ENCODE measurements at places on chromosomes 16 and 17.

DNA sequence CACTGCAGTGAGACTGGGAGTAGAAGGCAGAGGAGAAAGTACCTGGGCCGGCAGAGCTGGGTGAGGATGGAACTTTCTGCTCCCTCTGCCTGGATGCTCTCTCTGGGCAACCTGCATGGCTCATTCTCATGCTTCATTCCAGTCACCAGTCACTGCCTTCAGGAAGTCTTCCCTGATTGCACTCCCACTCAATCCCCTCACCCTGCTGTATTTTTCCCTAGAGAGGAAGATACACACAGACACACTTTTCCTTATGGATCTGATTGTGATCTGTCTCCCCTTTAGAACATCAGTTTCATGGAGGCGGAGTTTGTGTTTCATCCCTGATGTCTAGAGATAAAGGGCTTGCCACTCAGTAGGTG is 44.9 kb downstream of the MEAK7 start:
- no peak for DNase-seq

- DNase-seq, result no peak
Observed at GRCh38 chr16:81198635-81199034, 39.9 kb upstream of the BCO1 start.

DNA sequence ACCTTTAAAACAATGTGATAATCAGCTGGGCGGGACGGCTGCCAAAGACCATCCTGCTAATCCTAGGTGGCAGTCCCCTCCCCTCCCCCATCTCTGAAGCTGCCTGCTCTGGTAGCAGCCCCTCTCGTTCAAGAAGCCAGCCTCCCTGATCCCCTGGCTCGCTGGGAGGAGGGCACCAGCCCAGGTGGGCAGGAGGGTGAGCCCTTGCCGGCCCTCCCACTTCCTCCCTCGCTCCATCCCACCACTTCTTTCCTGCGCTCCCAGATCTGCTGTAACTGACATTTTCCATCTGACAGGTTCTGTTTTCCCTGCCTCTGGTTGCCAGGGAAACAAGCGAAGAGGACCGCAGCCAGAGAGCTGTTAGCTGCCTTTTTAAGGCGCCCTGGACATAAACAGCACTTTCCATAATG is 155.7 kb upstream of the TNRC6C start:
- DNase-seq, result peak; percentile 61

DNA sequence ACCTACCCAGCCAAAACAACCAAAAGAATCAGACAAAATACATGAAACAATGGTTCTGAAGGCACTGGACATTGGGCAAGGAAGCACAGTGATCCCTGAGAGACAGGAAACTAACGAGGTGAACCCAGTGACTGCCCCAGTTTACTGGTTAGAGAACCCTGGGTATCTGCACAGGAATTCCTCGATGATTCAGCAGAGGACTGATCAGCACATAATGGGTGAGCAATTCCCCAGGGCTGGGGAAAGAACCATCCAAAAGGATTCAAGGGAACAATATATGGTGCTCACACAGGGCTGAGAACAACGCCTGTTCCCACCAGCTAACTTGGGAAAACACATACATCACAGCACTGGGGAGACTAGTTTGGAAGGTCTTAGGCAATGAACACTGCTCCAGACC is 167.2 kb downstream of the PARN start:
- DNase-seq, result no peak

DNA sequence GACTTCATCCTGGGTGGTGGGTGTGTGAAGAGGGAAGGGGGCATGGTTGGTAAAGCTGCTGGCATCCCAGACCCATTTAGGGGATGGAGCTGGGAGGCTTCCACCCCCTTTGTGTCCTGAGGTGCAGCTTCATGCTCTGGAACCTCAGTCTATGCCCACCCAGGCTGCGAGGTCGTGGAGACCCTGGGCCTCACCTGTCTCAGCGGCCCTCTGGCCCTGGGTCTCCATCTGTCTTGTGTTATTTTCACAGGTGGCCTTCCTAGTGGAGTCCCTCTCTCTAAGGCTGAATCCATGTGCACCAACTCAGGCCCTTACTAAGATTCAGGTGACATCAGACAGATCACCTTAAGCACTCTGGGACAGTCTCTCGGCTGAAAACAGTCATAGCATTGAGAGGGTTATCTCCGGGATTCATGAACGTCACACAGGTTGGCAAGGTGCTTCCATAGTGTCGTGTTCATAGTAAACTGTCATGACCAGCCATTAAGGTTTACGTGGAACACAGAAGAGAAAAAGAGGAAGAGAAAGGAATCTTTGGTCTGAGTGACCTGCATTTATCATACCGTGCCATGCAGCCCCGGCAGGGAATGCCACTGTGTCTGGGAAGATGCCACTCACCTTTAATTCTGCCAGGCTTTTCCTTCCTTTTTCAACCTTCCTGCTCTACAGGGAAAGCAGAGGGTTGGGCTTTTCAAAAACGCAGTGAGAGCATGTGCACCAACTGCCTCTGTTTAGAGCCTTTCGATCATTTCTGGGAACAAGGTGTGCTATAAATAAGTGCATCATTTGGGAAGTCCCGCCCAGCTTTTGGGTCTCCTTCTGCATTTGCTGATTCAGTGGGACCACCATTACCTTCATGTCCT is 4.5 kb upstream of the FOXL1 start:
- DNase-seq, result no peak

GRCh38 chr17:40564883-40565768 is at the start of gene CCR7:
Gene CCR7 (minus strand): TSS chr17:40565472. CDS start chr17:40565409, 63 bp downstream.
- DNase-seq, result no peak

DNA sequence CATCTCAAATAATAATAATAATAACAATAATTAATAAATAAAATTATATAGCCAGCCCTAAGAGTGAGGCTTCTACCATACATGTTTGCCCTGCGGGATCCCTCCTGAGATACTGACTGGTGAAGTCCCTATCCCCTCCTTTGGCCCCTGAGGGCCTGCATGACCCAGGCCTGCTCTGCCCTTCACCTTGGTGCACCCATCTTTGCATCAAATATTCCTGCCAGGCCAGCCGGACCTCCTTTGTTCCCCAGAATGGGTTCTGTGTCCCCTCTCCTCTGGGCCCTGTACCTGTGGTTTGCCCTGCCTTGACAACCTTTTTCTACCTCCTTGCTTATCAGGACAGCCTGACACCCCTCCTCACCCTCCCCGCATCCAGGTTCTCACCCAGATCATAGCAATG is 2.0 kb upstream of the RNF112 start:
- DNase-seq, result no peak

DNA sequence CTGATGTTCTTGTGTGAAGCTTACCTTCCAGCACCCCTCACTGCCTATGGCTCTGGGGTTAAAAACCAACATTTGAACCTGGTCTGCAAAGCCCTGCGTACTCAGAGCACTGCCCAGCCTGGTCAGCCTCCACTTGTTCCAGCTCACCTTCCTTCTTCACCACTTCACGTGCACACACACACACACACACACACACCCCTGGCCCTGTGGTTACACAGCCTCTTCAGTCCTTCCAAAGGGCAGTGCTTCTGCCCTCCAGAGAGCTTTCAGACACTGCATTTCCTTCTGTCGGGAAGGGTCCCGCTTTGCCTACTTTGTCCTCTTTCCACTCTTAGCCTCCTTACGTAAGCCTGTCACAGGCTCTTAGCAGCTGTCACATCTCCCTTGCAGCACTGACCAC is 9.6 kb upstream of the TMEM220 start:
- DNase-seq, result no peak

- DNase-seq, result no peak
Observed at GRCh38 chr16:82358606-82359221, 188.7 kb upstream of the MPHOSPH6 start.

- DNase-seq, result no peak
Observed at GRCh38 chr17:5980941-5981340, 89.2 kb upstream of the WSCD1 start.

DNA sequence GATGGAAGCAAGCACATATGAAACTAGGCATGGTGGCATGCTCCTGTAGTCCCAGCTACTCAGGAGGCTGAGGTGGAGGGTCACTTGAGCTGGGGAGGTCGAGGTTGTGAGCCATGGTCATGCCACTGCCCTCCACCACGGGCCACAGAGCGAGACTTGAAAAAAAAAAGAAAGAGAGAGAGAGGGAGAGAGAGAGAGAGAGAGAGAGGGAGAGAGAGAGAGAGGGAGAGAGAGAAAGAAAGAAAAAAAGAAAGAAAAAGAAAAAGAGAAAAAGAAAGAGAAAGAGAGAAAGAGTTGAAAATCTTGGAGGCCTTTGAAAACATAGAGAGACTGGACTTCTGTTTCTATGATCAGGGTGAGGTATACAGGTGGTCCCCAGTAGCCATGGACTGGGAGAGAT is 15.4 kb upstream of the ARL4D start:
- DNase-seq, result no peak

GRCh38 chr17:4485676-4486646 is 12.7 kb upstream of the SPNS2 start:
- no peak for DNase-seq

DNA sequence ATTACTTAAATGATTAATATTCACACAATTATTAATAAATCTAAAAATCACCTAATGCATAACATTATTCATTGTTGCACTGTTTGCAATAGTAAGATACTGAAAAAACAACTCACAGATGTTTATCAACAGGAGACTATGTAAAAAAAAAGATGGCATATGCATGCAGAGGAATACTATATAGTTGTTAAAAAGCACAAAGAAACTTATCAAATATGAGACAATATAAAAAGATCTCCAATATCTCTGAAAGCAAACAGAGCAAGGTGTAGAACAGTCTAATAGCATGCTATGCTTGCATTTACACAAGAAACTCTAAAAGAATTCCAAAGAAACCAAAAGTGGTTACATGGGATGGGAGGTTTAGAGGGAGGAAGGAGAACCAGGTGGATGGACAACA is 3.7 kb downstream of the RNF157 start:
- DNase-seq, result no peak

DNA sequence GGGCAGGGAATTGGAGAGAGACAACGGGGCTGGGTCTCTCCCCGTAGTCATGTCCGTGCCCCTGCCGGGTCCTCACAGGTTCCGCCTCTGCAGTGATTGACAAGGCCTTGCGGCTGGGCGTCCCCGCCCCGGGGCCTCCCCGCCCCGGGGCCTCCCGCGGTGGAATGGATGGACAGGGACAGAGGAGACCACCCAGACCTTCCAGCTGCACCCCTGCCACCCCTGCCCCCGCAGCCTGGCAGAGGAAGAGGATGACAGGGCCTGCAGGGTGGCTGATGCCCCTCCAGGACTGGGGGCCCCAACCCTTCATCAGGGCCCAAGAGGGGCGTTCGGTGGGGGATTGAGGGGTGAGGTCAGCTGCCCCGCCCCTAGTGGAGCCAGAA is 216.4 kb upstream of the CIBAR2 start:
- DNase-seq, result peak; percentile 62

GRCh38 chr16:87735270-87736007 is 30.3 kb downstream of the KLHDC4 start:
- DNase-seq, result no peak

DNA sequence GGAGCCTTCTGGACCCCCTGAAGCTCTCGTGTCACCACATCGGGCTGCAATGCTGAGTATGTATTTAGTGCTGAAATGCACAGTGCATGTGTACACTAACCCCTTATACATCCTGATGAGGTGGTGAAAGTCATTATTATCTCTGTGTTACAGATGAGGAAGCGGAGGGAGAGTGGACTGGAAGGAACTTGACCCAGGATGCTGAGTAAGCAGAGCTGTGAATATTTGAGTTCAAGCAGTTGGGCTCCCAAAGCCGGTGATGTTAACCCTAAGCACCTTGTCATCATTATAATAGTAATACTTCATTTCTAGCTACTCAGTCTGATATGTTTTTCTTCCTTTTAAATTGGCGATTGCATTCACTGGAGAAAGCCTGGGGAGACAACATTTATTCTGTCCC is 25.9 kb upstream of the NKD1 start:
- no peak for DNase-seq

DNA sequence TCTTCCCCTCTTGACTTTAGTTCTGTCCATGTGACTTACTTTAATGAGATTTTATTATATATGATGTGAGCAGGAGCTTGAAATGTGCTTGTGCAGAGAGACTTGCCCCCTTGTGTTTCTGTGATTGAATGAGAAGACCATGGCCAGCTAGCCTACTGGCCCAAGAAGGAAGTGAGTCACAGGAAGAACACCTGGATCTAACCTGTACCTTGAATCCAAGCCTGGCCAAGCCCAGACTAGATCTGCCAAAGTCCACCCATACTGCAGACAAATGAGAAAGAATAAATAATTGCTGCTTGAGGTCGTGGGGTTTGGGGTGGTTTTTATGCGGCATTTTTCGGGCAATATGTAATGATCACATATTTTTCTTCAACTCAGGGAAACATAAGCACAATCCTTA is 9.6 kb downstream of the ABCA10 start:
- no peak for DNase-seq

GRCh38 chr17:75129576-75129975 is 2.0 kb downstream of the NT5C start:
- DNase-seq, result no peak

GRCh38 chr17:32483451-32484019 is 3.3 kb upstream of the CDK5R1 start:
- DNase-seq, result peak; percentile 74

GRCh38 chr16:7449808-7450207 is 117.2 kb downstream of the RBFOX1 start:
- no peak for DNase-seq

DNA sequence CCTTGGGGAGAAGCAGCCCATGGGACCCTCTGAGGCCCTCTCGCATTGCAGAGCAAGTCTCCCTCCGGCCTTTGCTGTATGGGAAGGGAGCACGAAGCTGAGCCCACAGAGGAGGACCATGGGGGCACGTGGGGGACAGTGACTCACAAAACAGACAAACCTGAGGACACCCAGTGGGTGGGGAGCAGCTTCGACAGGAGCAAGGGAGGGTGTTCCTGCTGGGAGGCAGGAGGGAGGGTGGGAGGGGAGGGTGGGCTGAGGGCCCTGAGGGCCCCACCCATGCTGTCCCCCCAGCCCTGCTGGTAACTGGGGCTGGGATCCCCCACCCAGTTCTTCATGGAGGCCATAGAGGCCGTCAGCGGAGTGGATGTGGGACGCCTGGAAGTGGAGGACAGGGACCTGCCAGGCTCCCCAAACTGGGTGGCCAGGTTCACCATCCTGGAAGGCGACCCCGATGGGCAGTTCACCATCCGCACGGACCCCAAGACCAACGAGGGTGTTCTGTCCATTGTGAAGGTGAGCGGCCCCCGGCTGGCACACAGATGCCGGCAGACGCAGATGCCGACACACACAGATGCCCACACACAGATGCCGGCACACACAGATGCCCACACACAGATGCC is 12.5 kb downstream of the SLC22A31 start:
- no peak for DNase-seq

DNA sequence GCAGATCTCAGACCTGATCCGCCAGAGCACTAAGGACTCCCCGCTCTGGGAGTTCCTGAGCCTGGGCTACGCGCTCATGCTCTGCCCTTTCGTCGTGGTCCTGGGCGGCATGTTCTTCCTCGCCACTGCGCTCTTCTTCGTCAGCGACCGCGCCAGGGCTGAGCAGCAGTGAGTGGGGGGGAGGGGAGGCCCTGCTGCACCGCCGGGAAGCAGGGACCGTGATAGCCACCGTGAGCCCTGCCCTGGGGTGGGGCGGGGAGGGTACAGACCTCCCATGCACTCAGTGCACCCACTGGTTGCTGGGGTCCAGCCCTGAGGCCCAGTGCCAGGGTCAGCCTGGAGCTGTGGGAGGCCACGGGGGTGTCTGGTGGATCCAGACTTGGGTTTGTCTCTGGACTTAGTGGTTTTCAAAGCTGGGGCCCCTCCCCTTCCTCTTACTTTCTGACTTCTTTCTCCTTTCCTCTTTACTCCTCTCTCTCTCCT is 18.9 kb downstream of the MYBBP1A start:
- no peak for DNase-seq

- DNase-seq, result no peak
Observed at GRCh38 chr16:1090620-1091587, 5.1 kb downstream of the C1QTNF8 start.

- DNase-seq, result no peak
Observed at GRCh38 chr16:86345516-86345915, 164.8 kb upstream of the FOXF1 start.

Data from NCI-H1436 (cell line).